ENCODE measurements at places on chromosomes 3 and 15. TPM values are rescaled to one million over a fixed set of nuclear protein-coding genes. Genes with fewer than 3 reads are reported as not detected.

GRCh38 chr3:171744158-171744741 lies 66.0 kb downstream of the PLD1 start:
- no peak overlapping the region for H3K4me3 ChIP-seq
- no peak for DNase-seq
- H3K4me1 ChIP-seq: peaks cover 23% of the 10 kb centered on the region

- no peak for DNase-seq
- H3K4me1 ChIP-seq: peaks cover 14% of the 10 kb centered on the region
- no peak overlapping the region for H3K27ac ChIP-seq
Measured at GRCh38 chr3:98817547-98818041, 54.5 kb downstream of the ST3GAL6 start.

DNA sequence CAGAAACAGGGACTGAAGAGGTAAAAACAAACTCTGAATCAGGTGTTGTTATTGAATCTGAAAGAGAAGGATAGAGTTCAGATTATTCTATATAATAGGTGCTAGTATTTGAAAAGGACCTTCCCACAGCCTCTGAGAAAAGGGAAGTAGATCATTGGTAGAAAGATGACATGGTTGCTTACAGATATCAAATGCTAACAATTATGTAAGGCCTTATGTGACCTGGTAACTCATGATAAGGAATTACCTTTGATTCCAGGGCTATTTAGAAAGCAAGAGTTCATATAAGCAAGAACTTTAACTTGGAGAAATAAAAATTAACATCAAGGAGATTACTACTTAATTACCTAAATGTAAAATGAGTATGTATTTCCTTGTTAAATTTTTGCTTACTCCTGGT lies 7.6 kb downstream of the SLC27A2 start:
- no peak overlapping the region for H3K4me3 ChIP-seq
- no peaks in the 10 kb centered on the region for H3K36me3 ChIP-seq
- DNase-seq: no peak
- H3K27ac ChIP-seq: no peak overlapping the region
- H3K27me3 ChIP-seq: no peaks in the 10 kb centered on the region

DNA sequence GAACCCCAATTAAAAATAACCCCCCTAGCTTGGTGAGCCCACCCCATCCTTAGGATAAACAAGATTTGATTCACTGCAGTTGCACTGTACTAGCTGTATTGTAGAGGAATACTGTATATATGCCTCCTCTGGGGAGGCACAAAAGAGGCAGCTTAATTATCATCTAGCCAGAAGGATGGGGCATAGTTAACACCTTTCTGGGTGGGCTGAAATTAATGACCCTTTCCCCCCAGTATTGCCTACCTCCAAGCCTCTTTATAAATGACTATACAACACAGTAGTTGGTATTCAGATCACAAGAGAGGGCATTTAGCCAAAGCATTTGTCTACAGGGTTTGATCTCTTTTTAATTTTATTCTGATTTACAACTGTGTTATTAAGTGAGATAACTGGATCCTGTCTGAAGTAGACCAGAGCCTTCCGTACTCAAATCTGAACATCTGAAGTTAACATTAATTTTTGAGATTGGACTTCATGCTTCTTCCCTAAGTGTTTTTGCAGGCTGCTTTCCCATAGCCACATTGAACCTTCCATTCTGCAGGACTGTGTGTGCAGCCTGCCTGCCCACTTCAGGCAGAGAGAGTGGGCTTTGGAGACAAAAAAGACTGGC lies 807.0 kb upstream of the ARRDC4 start:
- H3K27me3 ChIP-seq: no peaks in the 10 kb centered on the region
- no peaks in the 10 kb centered on the region for H3K4me1 ChIP-seq
- no peak overlapping the region for H3K27ac ChIP-seq
- H3K36me3 ChIP-seq: no peaks in the 10 kb centered on the region
- DNase-seq: no peak

DNA sequence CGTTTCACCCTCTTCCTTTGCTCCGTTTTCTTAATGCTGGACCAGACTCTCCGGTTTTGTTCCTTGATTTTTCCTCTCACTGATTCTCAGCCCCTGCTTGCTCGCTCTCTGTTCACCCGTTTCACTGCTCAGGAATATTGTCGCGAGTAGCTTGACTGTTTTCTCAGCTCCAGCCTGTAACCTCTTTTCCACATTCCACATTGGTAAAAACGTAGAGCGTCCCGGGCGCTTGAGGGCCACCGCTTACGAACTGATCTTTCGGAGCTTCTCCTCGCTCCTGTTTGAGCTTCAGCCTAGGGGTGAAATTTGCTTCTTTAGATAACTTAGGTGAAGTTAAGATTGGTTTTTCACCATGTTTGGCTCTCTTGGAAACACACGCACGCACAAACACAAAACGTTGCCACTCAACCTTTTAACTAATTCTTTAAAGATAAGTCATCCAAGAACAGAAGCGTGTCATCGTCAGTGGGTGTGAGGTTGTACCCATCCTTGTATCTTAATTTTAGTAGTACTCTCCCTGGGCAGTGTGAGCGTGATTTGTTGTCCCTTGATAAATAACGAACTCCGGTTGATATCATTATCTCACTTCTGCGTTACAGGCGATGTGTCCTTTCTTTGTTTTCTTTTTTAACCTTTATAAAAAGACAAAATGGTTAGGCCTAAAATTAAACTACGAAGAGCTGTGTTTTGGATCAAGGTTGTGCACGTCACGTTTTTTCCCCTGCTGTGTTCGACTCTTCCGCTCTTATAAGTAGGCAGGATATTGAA lies 1.0 kb downstream of the PAK2 start:
- peak overlapping the region; percentile 100 for H3K4me3 ChIP-seq

DNA sequence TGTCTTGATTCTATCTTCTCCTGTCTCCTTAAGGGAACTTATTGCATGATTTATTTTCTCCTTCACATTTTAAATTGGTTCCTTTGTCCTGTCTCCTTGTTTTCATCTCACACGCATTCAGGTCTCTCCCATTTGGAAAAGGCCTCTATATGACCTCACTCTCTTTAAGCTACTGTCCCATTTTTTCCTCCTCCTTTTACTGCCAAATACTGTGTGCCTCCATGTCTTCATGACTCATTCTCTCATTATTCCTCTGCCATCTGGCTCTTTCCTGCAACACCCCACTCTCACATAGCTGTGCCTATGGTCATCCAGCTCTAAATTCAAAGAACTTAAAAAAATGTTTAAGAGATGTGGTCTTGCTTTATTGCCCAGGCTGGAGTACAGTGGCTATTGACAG lies 48.0 kb downstream of the TYRO3 start:
- H3K4me3 ChIP-seq: no peak overlapping the region
- DNase-seq: no peak
- H3K36me3 ChIP-seq: no peaks in the 10 kb centered on the region

DNA sequence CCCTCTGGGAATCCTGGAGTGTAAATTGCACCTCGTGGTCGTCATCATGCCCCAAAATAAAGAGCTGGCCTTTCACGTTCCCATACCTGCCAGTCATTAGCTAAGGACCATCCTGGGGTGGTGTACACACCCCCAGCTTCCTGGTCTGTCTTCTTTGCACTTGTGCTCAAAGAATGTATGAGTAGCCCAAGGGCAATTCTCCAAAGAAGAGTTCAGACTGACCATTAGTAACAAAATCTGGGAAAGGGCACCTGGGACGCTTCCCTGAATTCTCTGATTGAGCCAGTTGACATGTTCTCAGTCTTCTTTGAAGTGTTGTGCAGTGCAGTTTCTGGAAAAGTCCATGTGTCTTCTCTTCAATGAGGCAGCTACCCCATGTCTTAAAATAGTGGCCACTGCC lies 34.8 kb downstream of the FAM3D start:
- no peaks in the 10 kb centered on the region for H3K36me3 ChIP-seq
- no peak overlapping the region for H3K4me3 ChIP-seq
- no peak for DNase-seq
- peaks cover 44% of the 10 kb centered on the region for H3K27me3 ChIP-seq

The PPP1R14D gene
- 0.25 TPM for total RNA-seq

The EDEM1 gene
- 18.0 TPM for total RNA-seq

All from WTC11 (cell line).